ENCODE measurements at places on chromosomes 6 and 20. TPM values are rescaled to one million over a fixed set of nuclear protein-coding genes. Genes with fewer than 3 reads are reported as not detected.

PLCB1 gene
- 17.0 TPM for total RNA-seq

SCP2D1 gene
- total RNA-seq: not detected

OR12D3 gene
- not detected for total RNA-seq

VAPB gene
- total RNA-seq: 41.8 TPM

CDKN1A gene
- total RNA-seq: 1.3 TPM

KIF25 gene
- total RNA-seq: not detected

Data from OCI-LY7 (cell line).